NCI-H1092 treated with DMSO at 0.1 percent for 48 hours (cell line): ENCODE measurements at places on chromosomes 4 and X.

GRCh38 chr4:122218762-122219161 lies 66.6 kb downstream of the BLTP1 start:
- no peak for DNase-seq

DNA sequence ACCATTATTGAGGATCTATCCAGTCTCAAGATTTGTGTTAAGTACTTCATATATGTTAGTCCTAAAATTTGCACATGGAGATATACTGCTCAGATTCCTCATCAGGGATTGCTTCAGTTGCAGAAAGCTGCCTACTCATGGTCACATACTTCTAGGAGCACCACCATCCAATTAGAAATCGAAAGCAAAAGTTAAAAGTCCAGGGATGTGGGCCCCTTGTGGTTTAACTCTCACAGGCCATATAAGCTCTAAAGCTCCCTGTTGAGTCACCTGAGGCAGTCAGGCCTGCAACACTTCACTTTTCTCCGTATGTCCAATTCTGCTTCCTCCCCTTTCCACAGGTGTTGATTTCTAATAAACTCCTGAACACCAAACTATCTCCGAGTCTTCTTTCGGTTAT lies 84.2 kb downstream of the CNOT6L start:
- DNase-seq = no peak

GRCh38 chr4:112509243-112510141 lies 6.5 kb downstream of the NEUROG2 start:
- DNase-seq = peak; percentile 90

DNA sequence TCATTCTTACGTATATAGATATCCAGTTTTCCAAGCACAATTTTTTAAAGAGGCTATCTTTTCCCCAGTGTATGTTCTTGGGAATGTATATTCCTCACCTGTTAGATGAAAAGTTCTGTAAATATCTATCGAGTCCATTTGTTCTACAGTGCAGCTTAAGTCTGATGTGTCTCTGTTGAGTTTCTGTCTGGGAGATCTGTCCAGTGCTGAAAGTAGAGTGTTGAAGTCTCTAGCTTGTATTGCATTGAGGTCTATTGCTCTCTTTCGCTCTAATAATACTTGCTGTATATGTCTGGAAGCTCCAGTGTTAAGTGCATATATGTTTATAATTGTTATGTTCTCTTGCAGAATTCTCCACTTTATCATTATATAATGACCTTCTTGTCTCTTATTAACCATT lies 373.1 kb downstream of the PPARGC1A start:
- no peak for DNase-seq

DNA sequence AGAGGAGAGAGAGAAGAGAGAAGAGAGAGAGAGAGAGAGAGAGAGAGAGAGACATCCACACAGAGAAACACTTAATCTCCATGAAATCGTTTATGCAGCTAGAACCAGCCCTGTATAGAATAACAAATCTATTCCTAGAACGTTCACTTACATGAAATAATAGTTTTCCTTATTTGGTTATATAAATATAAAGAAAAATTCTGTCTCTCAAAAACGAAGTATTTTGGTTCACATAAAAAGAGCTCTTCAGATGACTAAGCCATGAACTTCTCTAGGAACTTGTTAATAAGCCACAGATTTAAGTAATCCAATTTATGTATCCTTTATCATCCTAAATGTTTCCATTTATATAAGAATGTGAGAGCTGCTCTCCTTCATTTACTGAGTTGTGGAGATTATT lies 1315.1 kb upstream of the PCDH7 start:
- no peak for DNase-seq

DNA sequence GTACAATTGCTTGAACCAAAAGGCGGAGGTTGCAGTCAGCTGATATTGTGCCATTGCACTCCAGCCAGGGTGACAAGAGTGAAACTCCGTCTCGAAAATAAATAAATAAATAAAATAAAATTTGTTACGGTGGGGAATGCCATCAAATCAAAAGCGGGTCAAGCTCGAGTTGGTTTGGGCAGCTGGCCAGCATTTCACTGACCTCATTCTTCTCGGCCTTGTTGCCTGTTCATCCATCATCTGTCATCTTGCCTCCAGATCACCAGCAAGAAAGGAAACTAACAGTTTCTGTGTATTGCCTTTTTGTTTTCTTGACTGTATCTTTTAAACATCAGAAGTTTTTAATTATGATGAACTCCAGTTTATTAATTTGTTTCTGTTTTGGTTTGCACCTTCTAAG lies 31.5 kb upstream of the KLHL2 start:
- DNase-seq = no peak

- no peak for DNase-seq
Observed at GRCh38 chrX:17299206-17299605, 75.8 kb upstream of the NHS start.

DNA sequence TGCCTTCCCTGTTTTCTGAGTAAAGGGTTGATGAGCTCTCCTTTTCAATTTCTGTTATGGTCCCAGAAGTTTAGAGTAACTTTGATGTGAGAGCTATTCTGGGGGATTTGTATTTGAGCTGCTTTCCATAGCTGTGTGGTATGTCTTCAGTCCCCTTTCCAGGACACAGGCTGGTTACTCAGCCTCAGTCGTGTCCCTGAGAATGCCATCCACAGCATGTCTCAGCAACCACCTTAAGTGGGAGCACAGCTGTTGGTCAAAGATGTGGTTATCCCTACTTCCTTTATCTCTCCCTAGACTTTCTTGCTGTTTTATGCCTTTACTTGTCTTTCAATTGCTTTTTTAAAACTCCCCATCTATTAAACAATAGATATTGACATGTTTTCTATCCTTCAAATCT lies 37.8 kb downstream of the RNF175 start:
- DNase-seq = no peak

DNA sequence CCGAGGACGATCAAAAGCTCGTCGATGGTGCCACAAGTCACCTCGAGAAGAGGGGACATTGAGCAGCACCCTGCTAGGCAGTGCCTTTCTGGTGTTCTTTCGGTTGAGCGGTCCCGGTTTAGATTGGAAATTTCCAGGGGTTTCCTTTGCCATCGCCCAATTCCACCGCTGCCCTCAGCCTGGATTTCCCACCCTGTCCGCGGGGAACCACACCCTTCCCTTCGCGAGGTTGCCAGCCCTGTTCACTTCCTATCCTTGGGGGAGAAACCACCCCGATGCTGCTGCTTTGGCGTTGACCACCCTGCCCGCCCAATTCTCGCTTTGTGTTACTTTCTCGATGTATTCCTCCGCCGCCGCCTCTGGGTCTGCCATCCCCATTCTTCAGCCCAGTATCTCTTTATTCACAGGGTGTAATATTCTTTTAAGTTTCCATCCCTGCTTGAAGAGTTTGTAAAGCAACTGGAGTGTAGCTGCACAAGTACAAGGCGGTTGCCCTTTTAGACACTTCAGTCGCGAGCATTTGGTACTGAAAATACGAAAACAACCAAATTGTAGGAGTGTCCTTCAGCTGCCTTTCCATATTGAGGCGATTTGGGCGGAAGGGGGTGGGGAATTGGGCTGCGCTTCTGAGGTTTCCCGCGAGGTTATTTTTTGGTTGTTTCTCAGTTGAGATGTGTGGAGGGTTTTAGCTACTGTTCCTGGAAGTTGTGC lies 1.1 kb downstream of the OGT start:
- DNase-seq = peak; percentile 66

- DNase-seq = no peak
Observed at GRCh38 chrX:41475191-41475590, 28.0 kb downstream of the NYX start.

- DNase-seq = no peak
Observed at GRCh38 chr4:165680821-165681220, 192.2 kb upstream of the TLL1 start.

DNA sequence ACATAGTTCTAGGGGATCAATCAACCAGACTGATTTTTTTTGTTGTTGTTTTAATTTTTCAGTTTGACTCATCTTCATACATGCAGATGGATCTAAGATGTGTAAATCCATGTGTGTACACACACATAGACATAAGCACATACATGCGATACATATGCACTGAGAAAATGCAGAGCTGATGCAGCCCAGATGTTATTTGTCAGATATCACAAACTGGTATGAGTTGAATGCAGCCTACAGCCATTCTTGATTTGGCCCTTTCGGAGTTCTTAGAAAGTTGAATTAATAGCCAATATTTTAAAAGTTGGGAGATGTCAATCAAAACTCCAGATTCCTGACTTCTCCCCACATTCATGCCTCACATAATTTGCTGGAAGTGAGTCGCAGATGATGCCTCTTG lies 180.4 kb downstream of the SPATA18 start:
- DNase-seq = no peak

- DNase-seq = no peak
Observed at GRCh38 chr4:137125011-137125410, 407.3 kb downstream of the PCDH18 start.

DNA sequence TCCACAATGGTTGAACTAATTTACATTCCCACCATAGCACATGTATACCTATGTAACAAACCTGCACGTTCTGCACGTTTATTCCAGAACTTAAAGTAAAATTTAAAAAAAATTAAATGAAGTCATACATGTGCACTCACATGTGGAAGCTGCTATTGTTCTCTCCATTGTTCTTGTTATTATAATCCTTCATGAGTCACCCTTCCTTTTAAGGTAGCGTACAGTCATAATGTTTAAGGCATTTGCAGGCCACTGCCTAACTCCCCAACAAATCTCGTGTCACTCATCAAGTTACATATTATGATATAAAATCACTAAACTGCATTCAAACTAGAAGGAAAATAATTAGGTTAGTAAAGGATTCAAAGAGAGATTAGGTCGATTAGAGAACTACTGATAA lies 63.6 kb downstream of the SLC7A11 start:
- DNase-seq = no peak

GRCh38 chr4:3368841-3369760 lies 72.7 kb upstream of the HGFAC start:
- peak; percentile 32 for DNase-seq

DNA sequence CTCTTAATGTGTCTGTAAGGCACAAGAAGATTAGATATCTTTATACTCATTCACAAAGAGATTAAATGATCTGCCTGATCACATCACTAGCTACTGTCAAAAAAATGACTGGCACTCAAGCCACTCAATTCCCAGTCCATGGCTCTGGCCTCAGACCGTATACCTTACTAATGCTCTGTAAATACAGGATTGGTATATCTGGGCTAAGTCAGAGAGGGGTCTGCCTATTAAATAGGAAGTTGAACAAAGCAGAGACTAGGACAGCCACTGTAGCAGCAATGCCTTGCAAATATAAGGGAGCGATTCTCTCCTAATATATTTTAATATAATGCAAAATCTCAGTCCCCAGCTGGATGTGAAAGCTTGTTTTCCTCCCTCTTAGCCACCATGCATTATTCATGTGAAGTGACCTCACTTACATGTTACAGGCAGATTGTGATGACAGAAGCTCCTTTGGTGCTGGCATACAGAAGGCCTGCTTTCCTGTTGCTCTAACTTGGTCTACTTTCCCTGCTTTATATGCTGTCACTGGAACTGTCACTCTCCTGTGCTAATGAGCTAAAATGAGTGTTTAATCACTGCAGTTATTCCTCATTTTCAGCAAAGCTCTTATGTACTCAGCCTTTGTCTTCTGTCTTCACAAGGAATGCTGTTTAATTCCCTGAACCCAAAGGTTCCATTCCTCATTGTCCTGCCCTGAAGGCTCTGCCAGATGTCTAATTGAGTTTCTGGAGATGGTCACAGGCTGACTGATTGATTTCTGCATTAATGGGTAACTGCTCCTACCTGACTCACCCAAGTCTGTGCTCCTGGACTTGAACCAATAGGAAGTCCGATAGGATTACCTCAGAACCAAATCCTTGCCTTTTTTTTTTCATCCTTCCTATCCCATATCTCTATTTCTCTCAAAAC lies 578.2 kb downstream of the KLHL13 start:
- DNase-seq = no peak

- no peak for DNase-seq
Observed at GRCh38 chr4:77003400-77003799, 53.8 kb downstream of the SEPTIN11 start.

DNA sequence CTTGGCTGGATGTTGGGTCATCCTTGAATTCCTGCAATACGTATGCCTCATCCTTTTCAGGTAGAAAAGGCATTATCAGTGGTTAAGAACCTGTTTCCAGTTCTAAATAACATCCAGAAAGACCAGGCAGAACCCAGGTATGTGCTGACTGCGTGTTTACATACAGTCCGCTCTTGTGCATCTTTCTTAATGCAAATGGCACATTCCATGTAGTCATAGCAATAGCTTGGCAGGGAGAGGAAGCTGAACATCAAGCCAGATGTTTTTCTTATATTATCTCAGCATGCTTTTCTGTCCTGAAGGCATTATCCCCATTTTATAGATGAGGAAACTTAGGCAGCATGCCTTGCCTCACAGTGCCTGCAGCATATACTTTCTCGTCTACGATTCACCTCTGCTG lies 2.1 kb downstream of the DCLK2 start:
- DNase-seq = no peak

DNA sequence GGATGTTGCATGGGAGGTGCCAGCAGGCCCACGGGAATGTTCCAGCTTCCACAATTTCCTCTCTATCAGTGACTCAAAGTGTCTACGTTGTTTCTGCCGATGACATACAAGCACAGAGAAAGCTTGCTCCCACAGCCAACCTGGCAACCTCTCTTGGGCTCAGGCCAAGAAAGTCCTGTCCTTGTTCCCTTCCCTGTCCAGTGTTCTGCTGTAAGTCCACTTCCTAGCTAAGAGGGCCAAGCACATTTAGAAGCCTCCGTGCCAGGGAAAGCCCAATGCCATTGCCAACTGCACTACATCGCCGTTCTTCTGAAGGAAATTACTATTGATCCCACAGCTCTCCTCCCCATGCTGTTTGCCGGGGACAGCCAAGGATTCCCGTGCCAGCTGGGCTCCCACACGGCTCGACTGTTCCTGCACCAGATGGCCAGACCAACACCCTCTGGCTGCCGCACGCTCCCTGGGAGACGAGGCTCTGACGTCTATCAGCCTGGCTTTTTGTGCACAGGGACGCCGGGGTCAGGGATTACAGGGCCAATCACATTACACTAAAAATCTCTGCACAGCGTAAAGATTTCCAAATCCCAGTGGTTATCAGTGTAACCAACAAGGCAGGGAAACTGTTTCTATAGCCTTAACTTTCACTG lies 284.0 kb downstream of the BCOR start:
- peak; percentile 92 for DNase-seq

GRCh38 chr4:143420227-143420626 lies 83.6 kb downstream of the GAB1 start:
- DNase-seq = no peak

- DNase-seq = no peak
Observed at GRCh38 chr4:159252491-159252890, 149.6 kb downstream of the RAPGEF2 start.

DNA sequence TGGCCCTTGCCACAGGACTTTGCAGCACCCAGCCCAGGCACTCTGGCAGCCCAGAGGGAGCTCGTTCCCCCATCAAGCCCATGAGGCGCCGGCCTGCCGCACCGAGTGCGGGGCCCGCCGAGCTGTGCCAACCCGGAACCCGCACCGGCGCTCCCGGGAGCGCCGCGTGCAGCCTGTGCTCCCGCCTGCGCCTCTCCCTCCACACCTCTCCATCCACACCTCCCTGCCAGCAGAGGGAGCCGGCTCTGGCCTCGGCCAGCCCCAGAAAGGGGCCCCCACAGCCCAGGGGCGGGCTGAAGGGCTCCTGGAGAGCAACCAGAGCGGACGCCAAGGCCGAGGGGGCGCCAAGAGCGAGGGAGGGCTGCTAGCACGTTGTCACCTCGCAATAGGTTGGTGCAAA lies 268.8 kb downstream of the MID1IP1 start:
- DNase-seq = no peak

GRCh38 chr4:156169011-156169410 lies 215.3 kb upstream of the CTSO start:
- peak; percentile 70 for DNase-seq
